ENCODE measurements at places on chromosomes 6 and 20.

- DNase-seq, result no peak
Measured at GRCh38 chr6:139371421-139372203, 2.8 kb downstream of the CITED2 start.

- DNase-seq, result no peak
Measured at GRCh38 chr6:24547243-24547642, 52.5 kb downstream of the ALDH5A1 start.

GRCh38 chr6:37050045-37050853, 44.8 kb downstream of the FGD2 start:
- peak; percentile 38 for DNase-seq

DNA sequence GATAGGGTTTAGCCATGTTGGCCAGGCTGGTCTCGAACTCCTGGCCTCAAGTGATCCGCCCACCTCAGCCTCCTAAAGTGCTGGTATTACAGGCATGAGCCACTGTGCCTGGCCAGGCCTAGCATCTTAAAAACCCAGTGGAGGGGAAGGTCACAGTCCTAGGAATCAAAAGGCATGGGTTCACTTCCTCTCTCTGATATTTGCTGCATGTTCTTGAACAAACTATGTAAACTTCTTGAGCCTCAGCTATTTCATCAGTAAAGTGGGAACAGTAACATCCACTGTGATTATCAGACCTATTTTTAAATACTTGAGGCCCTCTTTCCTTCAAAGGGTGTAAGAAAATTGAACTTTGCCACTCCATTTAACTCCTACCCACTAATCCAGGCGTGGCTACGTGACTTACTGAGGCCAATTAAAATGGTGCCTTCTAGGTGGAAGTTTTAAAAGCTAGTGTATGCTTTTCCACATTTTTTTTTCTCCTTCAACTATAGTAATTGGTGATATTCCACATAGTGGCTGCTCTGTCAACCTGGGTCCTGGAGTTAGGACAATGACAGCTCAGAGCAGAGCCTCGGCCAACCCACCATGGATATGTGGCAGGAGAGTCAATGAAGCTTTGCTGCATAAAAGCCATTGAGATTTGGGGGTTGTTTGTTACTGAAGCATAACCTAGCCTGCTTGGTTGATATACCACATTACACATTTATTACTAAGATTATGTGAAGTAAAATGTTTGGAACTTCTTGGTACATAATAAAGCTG, 32.2 kb upstream of the IER3 start:
- no peak for DNase-seq

GRCh38 chr6:47465117-47465516, 12.5 kb upstream of the CD2AP start:
- DNase-seq, result no peak

GRCh38 chr6:139922236-139922635, 547.8 kb upstream of the CITED2 start:
- no peak for DNase-seq

DNA sequence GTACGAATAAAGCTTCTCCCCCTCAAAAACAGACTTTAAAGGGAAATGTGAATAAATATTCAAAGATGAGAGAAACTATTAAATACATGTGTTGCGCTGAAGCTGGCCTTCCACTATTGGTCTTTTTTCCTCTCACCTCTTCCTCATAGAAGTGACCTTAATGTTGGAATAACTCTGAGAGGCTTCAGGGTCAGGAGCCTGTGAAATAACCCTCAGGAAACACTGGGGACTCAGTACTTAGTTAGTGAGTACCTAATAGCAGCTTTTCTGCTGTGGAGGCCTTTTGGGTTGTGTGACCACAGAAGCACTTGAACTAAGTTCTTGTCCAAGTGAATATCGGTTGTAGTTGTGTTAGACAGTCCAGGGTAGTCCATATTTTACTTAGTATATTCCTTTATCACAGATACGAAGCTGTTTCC, 799 bp upstream of the SHPRH start:
- no peak for DNase-seq

- DNase-seq, result no peak
Measured at GRCh38 chr6:69379518-69379917, 417.3 kb downstream of the LMBRD1 start.

- DNase-seq, result peak; percentile 39
Measured at GRCh38 chr6:36679043-36679833, 724 bp downstream of the CDKN1A start.

DNA sequence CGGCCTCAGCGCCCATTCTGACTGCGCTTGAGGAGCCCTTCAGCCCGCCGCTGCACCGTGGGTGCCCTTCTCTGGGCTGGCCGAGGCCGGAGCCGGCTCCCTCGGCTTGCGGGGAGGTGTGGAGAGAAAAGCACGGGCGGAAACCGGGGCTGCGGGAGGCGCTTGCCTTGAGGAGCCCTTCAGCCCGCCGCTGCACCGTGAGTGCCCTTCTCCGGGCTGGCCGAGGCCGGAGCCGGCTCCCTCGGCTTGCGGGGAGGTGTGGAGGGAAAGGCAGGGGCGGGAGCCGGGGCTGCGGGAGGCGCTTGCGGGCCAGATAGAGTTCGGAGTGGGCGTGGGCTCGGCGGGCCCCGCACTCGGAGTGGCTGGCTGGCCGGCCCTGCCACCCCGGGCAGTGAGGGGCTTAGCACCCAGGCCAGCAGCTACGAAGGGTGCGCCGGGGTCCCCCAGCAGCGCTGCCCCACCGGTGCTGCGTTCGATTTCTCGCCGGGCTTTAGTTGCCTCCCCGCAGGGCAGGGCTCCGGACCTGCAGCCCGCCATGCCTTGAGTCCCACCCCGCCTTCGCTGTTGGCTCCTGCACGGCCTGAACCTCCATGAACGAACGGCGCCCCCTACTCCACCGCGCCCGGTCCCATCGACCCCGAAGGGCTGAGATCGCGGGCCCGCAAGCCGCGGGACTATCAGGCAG, 45.7 kb upstream of the MCUR1 start:
- DNase-seq, result no peak

- no peak for DNase-seq
Measured at GRCh38 chr6:7737867-7738266, 12.0 kb downstream of the BMP6 start.

- DNase-seq, result no peak
Measured at GRCh38 chr6:136360783-136361182, 71.1 kb upstream of the BCLAF1 start.

DNA sequence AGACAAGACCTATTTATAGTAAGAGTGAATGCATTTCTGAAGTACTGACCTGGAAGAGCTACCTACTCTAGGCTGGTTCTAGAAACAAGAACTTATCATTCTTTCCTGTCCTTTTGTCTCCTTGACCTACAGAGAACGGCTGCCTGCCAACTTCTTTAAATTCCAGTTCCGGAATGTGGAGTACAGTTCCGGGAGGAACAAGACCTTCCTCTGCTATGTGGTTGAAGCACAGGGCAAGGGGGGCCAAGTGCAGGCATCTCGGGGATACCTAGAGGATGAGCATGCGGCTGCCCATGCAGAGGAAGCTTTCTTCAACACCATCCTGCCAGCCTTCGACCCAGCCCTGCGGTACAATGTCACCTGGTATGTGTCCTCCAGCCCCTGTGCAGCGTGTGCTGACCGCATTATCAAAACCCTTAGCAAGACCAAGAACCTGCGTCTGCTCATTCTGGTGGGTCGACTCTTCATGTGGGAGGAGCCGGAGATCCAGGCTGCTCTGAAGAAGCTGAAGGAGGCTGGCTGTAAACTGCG, 8.3 kb downstream of the APOBEC2 start:
- no peak for DNase-seq

DNA sequence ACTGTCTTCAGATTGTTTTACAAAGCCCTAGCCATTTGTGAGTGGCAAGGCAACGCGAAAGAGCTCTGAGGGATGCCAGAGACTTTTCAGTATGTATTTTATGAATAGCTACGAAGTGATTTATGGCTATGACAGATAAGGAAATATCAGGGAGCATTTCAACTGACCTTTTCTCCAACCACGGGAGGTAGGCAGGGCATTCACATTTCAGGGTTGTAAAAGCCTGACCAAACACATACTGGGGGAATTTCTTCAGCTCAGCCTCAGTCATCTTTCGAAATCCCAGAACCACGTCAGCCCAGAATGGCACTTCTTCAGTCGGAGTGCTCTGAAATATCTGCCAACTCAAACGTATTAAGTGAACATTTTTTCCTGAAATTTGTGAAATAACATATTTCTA, 10.8 kb downstream of the DDO start:
- DNase-seq, result no peak

DNA sequence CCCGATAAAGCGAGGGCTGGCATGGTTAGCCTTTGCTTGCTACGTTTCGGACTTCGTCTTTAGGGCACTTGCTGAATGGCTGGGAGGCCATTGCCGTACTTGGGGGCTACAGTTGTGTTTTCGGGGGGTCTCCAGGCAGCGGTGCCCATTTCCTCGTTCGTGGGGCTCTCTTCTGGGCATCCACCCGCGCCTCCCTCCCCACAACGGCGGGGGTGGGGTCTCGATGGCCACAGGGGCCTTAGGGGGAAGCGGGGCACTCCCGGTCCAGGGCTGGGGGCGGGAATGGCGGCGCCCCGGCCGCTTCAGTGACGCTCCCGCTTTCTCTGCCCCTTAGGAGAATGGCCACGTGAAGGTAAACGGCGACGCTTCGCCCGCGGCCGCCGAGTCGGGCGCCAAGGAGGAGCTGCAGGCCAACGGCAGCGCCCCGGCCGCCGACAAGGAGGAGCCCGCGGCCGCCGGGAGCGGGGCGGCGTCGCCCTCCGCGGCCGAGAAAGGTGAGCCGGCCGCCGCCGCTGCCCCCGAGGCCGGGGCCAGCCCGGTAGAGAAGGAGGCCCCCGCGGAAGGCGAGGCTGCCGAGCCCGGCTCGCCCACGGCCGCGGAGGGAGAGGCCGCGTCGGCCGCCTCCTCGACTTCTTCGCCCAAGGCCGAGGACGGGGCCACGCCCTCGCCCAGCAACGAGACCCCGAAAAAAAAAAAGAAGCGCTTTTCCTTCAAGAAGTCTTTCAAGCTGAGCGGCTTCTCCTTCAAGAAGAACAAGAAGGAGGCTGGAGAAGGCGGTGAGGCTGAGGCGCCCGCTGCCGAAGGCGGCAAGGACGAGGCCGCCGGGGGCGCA, 2.4 kb downstream of the MARCKS start:
- DNase-seq, result no peak

GRCh38 chr20:62484478-62484877, 8.7 kb upstream of the GATA5 start:
- no peak for DNase-seq

DNA sequence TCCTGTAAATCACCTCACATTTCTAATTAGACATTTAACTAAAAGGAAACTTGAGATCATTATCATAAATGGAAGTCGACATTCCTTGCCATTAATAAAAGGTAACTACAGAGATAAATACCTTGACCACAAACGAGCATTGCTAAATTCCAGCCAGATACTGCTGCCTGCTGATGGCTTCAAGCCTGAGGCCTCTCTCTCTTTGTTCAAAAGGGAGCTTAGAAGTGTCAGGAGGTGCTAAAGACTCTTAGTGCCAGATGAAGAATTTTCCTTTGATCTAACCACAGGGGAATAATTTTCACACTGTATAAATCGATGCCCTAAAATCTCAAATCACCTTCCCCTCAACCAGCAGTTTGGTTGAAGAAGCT, 248.2 kb upstream of the PMEPA1 start:
- no peak for DNase-seq

- no peak for DNase-seq
Measured at GRCh38 chr6:53734473-53735299, 60.1 kb upstream of the LRRC1 start.

DNA sequence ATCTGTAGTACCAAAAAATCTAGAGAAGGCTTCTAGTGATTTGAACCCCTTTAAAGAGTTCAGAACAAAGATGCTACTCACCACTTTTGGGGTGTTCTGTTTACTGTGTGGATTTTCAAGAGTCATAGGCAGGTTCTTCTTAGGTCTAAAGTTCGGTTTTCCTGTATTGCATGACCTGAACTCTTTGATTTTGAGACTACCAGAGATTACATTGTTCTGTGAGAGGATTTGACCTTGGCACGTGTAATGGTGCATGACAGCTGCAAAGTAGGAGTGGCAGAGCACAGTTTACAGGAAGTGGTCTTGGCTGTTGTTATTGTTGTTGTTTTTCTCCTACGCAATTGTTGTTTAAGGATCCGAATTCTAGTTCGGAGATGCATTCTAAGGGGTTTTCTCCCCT, 592.7 kb downstream of the EPHA7 start:
- DNase-seq, result no peak

- DNase-seq, result no peak
Measured at GRCh38 chr6:129473546-129473945, 236.4 kb downstream of the ARHGAP18 start.

DNA sequence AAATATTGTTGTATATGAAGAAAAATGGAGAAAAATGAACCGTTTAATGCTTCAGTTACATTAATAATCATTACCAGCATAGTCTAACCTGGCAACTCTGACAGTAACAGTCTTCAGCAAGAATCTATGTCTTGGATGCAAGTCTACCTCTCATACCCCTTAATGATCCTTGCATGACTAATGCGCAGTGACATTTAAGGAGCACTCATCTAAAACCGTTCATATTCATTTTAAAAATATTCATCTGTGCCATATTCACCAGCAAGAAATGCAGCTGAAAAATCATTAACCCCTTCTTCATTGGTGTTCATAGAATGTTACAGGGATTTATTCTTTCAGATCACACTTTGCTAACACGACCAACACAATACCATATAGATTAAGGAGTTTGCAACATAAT, 227.2 kb upstream of the ASCC3 start:
- no peak for DNase-seq

GRCh38 chr6:149896491-149896890, 1.4 kb downstream of the RAET1E start:
- no peak for DNase-seq

DNA sequence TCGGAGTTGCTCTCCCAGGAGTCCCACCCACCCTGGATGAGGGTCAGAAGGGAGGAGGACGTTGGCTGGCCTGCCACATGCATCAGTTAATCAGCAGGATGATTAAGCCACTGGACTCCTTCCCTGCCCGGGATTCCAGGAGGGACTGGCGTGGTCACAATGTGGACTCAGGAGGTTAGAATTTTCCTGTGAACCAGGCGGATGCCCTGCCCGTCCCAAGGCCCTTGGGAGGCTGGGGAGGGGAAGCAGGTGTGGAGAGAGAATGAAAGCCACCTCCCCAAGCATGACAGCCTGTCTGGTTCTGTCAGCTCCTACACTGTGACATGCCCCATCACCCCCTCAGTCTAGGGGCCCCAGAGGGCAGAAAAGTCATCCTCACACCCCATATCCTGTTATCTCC, 11.6 kb upstream of the ITPR3 start:
- no peak for DNase-seq

DNA sequence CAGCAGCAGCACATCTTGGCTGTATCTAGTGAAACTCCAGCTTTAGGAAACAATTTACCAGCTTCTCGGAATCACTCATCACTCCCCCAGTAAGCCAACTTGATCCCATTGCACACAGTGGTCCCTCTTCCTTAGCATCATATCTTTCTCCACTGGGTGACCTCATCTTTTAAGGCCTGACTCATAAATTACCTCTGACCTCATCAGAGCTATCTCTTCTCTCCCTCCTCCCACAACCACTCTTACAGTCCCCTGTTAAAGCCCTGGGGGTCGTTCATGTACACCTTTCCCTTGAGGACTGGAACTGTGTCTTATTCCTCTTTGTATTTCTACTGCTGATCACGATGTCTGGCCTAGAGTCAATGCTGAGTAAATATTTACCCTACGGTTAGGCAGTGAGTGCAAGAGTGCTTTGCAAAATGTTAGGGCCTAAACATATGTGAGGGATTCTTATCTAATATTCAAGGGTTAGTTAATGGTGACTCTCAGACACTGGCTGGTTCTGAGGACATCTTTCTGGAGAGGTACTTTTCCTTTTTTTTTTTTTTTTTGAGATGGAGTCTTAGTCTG, 187.2 kb downstream of the LRFN2 start:
- DNase-seq, result no peak

Data from amygdala (tissue), 56 donors.